ENCODE measurements at places on chromosomes 13 and 19.

- no peak for DNase-seq
Observed at GRCh38 chr19:19652482-19653295, 9.2 kb upstream of the GMIP start.

- no peak for DNase-seq
Observed at GRCh38 chr13:24212674-24213073, 52.2 kb downstream of the SPATA13 start.

DNA sequence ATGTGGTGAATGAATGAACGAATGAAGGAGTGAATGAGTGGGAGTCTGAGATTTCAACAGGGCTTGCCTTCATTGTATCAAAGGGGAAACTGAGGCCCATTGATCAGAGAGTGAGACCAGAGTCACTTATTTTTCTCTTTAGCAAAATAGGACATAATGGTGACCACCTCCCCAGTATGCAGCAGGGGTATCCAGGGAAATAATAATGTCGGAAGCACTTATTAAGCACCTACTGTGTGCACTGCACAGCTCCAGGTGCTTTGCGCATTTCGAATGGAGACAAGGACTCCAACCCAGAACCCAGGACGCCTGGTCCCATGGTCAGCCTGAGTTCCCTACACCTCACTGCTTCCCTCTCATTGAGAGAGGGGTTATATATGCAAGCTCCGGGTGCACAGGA is 26.8 kb upstream of the SEMA6B start:
- no peak for DNase-seq

- no peak for DNase-seq
Observed at GRCh38 chr13:113804703-113805430, 45.8 kb downstream of the TMEM255B start.

GRCh38 chr19:39410017-39410830 is 2.2 kb upstream of the PLEKHG2 start:
- peak; percentile 67 for DNase-seq

GRCh38 chr13:114043421-114044053 is 69.7 kb upstream of the C13orf46 start:
- peak; percentile 83 for DNase-seq

GRCh38 chr19:18778076-18778389 is 13.1 kb downstream of the COMP start:
- no peak for DNase-seq

GRCh38 chr19:11296264-11296663 is 304 bp downstream of the TSPAN16 start:
- no peak for DNase-seq

DNA sequence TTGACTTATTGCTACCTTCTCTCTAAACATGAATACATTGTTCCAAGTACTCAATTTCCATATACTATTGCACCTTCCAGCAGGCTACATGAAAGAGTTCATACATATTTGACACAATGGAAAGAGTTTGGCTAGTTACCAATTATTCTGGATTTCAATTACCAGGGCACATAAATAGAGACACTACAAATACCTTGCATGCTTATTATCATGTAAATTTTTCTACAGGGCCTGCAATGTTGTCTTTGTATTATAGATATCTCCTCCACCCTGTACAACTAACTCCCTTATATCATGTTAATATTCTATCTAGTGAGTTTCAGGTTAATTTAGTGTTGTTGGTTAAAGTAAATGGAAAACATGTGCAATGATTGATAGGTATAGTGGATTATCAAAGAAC is 540.7 kb upstream of the SLITRK5 start:
- no peak for DNase-seq

DNA sequence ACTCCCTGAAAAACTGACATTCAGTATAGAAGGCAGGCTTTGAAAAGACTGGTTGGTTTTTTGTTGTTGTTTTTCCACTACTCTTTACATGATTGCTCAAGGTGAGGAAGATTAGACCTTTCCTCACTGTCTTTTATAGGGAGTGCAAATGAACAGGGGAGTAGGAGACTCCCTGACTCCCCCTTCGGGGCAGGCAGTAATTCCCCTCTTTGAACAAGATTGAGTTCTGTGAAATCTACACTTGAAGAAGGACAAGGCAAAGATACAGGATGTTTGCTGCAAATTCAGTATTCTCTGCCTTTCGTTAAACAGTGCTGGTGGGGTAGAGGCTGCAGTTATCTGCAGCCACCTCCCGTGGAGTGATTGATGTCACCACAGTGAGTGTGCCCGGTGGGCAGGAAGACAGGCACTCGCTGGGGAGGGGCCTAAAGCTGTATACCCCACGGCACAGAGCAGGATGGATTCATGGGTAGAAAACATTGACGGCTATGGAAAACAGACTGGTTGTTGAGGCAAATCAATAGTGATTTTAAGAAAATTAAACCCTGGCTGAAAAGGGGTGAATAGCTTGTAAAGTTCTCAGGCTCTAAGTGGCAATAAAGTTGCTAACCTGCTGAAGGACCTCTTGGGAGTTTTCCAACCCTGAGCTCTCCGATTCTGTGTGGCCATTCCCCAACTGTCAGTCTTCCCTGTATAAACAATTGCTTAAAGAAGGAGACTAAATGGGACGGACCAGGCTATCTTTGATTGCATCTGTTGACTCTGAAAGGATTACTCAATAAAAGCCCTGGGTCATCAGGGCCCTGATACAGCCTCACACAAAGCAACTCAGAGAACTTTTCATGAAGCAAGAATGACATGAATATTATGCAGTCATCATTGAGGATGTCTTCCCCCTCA is 308.3 kb downstream of the TBC1D4 start:
- peak; percentile 41 for DNase-seq

DNA sequence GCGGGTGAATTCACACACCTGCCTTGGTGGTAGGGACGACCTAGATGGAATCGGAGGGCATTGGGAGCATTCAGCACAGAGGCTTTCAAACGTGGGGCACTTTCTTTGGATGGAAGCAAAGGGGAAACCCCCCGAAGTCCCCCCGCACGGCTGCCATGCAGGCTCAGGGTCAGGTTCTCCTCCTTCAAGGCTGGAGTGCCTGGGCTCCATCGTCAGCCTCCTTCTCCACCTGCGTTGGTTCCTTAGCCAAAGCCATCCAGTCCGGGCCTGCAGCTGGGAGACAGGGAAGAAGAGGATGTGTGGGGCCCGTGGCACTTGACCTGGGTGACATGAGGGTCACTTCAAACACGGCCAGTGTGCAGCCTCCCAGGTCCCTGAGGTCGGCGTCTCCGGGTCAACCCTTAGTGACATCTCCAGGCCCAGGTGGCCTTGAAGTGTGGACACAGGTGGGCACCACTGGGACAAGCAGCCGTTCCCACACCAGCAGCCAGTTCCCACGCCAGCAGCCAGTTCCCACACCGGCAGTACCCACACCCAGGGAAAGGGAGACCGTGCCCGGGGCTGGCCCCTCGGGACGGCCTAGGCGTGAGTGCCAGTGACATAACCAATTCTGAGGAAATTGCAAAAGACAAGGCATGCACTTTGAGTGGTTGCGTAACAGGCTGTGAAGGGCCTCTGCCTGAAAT is 116.0 kb downstream of the SOX1 start:
- no peak for DNase-seq

- no peak for DNase-seq
Observed at GRCh38 chr19:30743702-30744101, 371.5 kb downstream of the ZNF536 start.

DNA sequence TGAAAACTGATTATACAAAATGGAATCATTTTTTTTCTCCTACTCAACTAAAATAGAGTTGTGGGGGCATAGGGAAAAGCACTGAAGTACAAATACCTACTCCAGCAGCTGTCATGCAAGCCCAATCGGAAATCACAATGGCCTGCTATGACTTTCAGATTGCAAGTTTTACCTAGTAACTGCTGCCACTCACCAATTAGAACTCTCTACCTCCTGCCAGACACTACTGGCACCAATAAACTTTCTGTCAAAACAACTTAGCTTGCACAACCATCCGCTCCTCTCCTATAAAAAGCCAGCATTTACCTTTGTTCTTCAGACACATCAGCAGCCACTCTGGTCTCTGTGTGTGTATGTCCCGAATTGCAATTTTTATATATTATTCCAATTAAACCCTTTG is 9.3 kb upstream of the TRPC4 start:
- no peak for DNase-seq

- peak; percentile 57 for DNase-seq
Observed at GRCh38 chr13:85313761-85314503, 485.3 kb downstream of the SLITRK6 start.

- DNase-seq = no peak
Observed at GRCh38 chr19:3289971-3290569, 65.6 kb downstream of the CELF5 start.

- DNase-seq = no peak
Observed at GRCh38 chr13:21010621-21011020, 50.8 kb downstream of the LATS2 start.

DNA sequence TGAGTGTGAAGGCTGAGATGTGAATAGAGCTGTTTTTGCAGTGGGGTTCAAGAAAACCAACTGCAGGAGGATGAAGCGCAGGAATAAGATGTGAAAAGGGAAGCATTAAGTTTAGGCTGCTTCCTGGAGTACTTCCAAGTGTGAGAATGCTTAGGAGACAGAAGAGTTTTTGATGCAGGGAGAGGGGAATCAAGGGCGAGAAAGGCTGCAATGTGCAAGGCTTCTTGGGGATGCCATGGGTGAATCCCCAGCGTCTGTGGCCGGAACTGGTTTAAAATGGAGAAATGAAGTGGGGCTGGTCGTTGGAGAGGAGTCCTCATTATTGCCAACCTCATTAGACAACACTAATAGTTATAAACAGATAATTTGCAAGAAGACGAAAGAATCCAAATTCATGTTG is 764.9 kb downstream of the LIG4 start:
- no peak for DNase-seq

- DNase-seq = peak; percentile 99
Observed at GRCh38 chr19:8355631-8356402, 8.1 kb upstream of the ANGPTL4 start.

DNA sequence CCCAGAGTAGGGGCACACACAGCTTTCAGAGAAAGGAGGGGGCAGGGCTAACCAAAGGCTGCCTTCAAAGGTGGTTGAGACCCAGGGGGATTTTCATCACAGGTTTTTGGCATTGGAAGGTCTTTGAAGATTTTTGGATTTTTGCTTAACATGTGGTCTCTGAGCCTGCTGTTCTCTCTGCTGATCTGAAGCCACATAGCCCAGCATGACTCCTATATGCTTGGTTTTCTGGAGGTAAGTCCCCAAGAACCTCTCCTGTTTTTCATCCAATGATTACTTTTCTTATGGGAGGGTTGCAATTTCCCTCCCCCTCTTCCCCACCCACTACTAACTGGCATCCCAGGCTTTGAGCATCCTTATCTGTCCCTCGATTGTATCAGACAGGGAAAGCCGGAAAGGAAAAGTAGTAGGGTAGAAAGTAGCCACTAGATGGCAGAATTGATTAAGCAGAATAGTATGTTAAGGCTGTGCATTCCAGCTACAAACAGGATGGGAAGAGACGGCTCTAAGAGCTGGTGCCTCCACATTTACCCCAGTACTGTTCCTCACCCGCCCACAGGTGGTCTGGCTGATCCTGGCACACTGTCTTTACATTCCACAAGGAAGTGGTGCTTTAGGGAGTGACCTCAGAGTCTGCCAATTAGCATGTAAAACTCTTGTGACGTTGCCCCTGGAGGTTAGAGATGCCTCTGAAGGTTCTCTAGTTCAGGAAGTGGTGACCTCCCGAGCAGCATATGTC is 218.9 kb upstream of the EDNRB start:
- peak; percentile 53 for DNase-seq
